Activated CD4-positive, alpha-beta memory T cell treated with anti-CD3 and anti-CD28 coated beads for 36 hours (primary cell): ENCODE measurements at places on chromosomes 5 and 9. TPM values are rescaled to one million over a fixed set of nuclear protein-coding genes. Genes with fewer than 3 reads are reported as not detected.
A peak's percentile ranks its signal among the peaks of the same experiment; 100 is the strongest.

The TAF11L12 gene
- total RNA-seq = not detected

The KIF4B gene
- total RNA-seq = 0.05 TPM

DNA sequence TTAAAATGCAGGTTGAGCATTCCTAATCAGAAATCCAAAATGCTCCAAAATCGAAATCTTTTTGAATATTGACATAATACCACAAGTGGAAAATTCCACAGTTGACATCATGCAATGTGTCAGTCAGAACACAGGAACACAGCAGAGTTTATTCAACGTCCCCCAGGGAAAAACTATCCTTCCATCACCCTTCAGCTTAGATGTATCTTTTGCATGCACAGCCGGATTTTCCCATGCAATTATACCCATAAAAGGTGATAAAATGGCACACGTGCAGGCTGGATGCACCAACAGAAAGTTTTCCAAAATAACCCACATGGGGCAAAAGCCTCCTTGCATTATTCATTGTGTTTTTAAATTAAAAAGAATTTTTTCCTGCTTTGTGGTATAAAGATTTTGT lies 71.2 kb downstream of the RAB24 start:
- no peak for DNase-seq
- H3K27ac ChIP-seq = no peak overlapping the region
- no peak overlapping the region for H3K4me3 ChIP-seq
- peaks cover 6% of the 10 kb centered on the region for H3K36me3 ChIP-seq
- peaks cover 9% of the 10 kb centered on the region for H3K4me1 ChIP-seq
- H3K27me3 ChIP-seq = no peaks in the 10 kb centered on the region

- peaks cover 4% of the 10 kb centered on the region for H3K27me3 ChIP-seq
- peaks cover 4% of the 10 kb centered on the region for H3K4me1 ChIP-seq
- H3K4me3 ChIP-seq = no peak overlapping the region
- no peak for DNase-seq
- no peak overlapping the region for H3K27ac ChIP-seq
These were observed 30.4 kb upstream of the OTULINL start for GRCh38 chr5:14551211-14551610.

- DNase-seq = no peak
- H3K36me3 ChIP-seq = no peaks in the 10 kb centered on the region
- H3K27ac ChIP-seq = no peak overlapping the region
These were observed 2.7 kb downstream of the SLC6A19 start for GRCh38 chr5:1203968-1204692.

The CFAP77 gene
- total RNA-seq = not detected

The DAB2 gene
- total RNA-seq = not detected

DNA sequence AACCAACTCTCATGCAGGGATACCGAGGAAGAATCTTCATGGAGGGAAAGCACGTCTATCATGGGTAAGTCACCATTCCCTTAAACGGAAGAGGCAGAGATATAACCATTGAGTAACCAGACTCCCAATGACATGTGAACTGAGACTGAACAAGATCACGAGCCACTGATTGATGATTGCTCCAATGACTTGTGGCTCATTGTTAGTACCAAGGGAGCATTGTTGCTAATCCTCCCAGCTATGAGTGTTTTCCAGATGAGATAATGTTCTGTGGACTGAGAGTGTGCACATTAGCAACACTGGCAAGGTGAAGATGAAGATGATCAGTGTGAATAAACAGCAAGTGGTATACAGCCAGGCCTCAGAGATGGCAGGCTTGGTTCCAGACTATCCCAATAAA lies 219.2 kb upstream of the MAP3K1 start:
- no peak overlapping the region for H3K27ac ChIP-seq
- H3K4me3 ChIP-seq = no peak overlapping the region
- DNase-seq = no peak
- peaks cover 24% of the 10 kb centered on the region for H3K4me1 ChIP-seq

DNA sequence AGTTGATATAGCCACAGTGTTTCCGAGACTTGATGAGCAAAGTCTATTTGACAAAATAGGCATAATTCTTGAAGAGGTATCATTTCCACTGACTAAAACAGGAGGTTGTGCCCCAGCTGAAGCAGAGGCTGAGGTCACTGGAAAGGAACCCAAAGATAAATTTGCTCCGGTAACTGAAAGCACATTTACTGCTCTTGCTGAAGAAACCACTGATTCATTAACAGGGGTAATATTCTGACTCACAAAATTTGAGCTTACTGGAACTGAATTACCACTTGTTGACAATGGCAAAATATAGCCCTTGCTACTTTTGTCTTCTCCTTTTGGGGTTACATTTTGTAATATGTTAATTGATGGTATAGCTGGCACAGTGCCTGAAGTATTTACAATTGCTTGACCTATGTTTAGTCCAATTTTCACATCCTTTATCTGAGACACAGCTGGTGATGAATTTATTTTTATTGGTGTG lies 30.2 kb downstream of the MLANA start:
- H3K27me3 ChIP-seq = no peaks in the 10 kb centered on the region
- DNase-seq = peak; percentile 54
- peaks cover 35% of the 10 kb centered on the region for H3K36me3 ChIP-seq
- H3K4me1 ChIP-seq = peaks cover 27% of the 10 kb centered on the region
- no peak overlapping the region for H3K4me3 ChIP-seq

DNA sequence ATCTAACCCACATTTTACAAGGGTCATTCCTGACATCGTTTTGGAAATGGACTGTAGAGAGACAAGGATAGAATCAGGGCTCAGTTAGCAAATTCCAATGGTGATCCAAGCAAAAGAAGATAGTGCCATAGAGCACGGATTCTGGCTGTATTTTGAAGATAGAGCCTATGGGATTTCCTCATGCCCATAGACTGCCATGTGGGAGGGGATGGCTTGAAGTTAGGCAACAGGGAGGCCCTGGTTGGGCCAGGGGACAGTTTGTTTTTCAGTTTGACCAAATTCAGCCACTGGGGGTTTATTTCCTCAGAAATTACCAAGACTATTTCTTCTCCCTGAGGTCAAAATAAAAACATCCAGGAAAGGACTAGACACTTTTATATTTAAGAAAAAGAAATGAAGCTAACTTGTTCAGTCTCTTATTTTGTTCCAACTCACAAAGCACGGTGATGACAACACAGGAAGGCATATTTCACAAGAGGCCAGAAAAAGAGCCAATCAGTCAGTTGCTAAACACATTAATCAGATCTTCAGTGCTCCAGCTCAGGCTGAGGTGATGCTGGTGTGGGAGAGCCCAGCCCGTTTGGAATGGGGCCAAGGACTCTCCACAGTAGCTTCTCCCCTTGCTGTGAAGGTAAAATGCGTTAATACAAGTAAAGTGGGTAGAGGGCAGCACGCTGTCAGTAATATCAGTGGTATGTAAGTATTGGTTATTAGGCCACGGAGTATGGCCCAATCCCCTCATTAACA lies 4.4 kb upstream of the DCTN4 start:
- no peaks in the 10 kb centered on the region for H3K36me3 ChIP-seq
- H3K27me3 ChIP-seq = peaks cover 2% of the 10 kb centered on the region
- no peak for DNase-seq
- H3K4me3 ChIP-seq = no peak overlapping the region
- peaks cover 2% of the 10 kb centered on the region for H3K4me1 ChIP-seq

The RFX3 gene
- 12.2 TPM for total RNA-seq

- H3K36me3 ChIP-seq = no peaks in the 10 kb centered on the region
- H3K27me3 ChIP-seq = no peaks in the 10 kb centered on the region
- no peaks in the 10 kb centered on the region for H3K4me1 ChIP-seq
- no peak overlapping the region for H3K27ac ChIP-seq
- DNase-seq = no peak
These were observed 6.9 kb upstream of the SLC12A7 start for GRCh38 chr5:1118738-1119137.

- no peak overlapping the region for H3K4me3 ChIP-seq
- H3K27ac ChIP-seq = no peak overlapping the region
- H3K27me3 ChIP-seq = no peaks in the 10 kb centered on the region
- no peaks in the 10 kb centered on the region for H3K36me3 ChIP-seq
- DNase-seq = no peak
These were observed 109.3 kb downstream of the ATPSCKMT start for GRCh38 chr5:10140195-10140973.

GRCh38 chr5:125835293-125836172 lies 587.7 kb upstream of the GRAMD2B start:
- no peak for DNase-seq
- no peaks in the 10 kb centered on the region for H3K36me3 ChIP-seq
- no peak overlapping the region for H3K4me3 ChIP-seq
- no peaks in the 10 kb centered on the region for H3K27me3 ChIP-seq

DNA sequence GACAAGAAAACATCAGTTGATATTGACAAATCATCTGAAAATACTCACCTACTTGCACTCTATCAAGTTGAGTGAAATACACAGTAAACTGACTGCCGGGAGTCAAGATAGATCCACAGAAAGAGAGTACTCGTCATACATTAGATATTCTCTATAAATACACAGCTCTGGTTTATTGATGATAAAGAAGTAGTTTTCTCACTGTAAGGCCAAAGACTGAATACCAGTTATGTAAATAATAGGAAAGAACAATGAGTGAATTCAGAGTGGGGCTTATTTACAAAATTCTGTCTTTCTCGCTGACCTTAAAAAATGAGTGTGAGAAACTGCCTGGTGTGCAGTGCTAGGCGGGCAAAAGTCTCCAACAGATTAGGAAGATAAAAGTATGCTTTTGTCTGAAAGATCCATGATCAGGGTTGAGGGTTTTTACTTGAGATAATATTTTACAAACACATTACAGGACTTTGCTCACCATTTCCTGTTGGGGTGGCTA lies 341.0 kb downstream of the KCTD16 start:
- H3K4me3 ChIP-seq = no peak overlapping the region
- H3K27ac ChIP-seq = no peak overlapping the region
- H3K4me1 ChIP-seq = no peaks in the 10 kb centered on the region
- H3K27me3 ChIP-seq = no peaks in the 10 kb centered on the region

DNA sequence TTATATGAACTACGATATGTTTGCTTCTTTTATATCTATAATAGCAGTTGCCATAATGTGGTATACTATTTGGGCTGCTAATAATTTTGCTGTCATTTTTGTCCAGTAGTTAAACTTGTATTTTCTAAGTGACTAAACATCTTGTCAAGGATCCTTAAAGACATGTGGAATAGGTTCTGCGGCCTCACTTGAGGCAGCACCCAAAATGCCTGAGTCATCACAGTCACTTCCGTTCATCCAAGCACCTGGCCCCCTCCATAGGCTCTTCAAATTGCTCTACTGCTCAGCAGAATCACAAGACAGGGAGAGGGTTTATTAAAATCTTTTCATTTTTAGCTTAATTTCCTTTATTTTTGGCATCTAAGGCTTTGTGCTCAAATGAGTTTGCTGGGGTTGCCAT lies 259.1 kb downstream of the AOPEP start:
- H3K36me3 ChIP-seq = no peaks in the 10 kb centered on the region
- H3K4me3 ChIP-seq = no peak overlapping the region
- DNase-seq = no peak
- H3K27ac ChIP-seq = no peak overlapping the region

DNA sequence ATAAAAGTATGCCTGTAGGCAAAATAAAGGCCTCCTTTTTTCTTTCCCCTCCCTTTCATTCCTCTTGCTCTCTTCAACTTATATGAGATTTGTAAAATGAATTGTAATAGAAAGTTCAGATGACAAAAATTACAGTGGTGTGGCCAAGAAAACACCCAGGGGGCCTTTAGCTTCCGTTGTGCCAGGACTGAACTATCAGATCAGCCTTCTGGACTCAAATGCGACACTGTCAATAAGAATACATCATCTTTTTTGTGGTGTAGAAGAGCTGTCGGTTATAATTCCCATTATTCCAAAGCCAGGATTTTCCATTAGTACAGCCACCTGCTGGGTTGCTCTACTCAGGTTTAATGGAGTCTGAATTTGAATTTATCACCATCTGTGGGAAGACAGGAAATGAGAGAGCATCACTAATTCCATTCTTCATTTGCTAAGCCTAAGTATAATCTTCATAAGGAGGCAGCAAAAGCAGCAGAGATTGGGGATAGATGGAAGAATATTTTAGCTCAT lies 443.4 kb downstream of the ANXA1 start:
- DNase-seq = no peak
- no peaks in the 10 kb centered on the region for H3K4me1 ChIP-seq
- no peak overlapping the region for H3K27ac ChIP-seq
- H3K27me3 ChIP-seq = no peaks in the 10 kb centered on the region

- DNase-seq = no peak
- H3K27me3 ChIP-seq = no peaks in the 10 kb centered on the region
- peak overlapping the region; percentile 49 for H3K27ac ChIP-seq
- no peak overlapping the region for H3K4me3 ChIP-seq
- peaks cover 6% of the 10 kb centered on the region for H3K36me3 ChIP-seq
- H3K4me1 ChIP-seq = peaks cover 94% of the 10 kb centered on the region
These were observed 47.5 kb downstream of the SERINC5 start for GRCh38 chr5:80208381-80208780.

The SNAPC4 gene
- total RNA-seq = 13.9 TPM

DNA sequence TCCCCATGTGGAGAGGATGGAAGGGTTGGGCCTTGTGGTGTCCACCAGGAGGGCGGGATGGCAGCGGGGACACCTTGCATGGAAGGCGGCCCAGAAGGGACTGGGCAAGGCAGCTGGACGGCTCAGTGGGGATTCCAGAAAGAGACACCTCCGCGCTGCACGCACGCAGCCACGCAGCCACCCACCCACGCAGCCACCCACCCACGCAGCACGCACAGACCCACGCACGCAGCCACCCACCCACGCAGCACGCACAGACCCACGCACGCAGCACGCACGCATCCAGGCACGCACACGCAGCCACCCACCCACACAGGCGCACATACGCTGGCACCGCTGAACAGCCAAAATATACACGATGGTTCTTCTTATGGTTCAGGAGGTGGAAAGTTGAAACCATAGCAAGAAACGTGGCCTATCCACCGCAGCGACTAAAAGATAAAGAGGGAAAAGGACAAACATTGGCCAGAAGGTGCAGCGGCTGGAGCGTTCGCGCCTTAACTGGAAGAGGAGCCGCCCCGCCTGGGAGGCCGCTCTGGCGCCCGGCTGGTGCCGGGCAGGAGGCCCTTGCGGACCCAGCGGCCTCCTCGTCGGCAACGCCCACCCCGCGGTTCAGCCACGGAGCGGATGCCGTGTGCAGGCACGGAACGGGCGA lies 22.2 kb upstream of the EXOC3 start:
- no peak overlapping the region for H3K4me3 ChIP-seq
- no peaks in the 10 kb centered on the region for H3K36me3 ChIP-seq
- H3K27me3 ChIP-seq = peaks cover 1% of the 10 kb centered on the region

- no peak overlapping the region for H3K4me3 ChIP-seq
- no peaks in the 10 kb centered on the region for H3K36me3 ChIP-seq
- DNase-seq = no peak
- H3K27me3 ChIP-seq = no peaks in the 10 kb centered on the region
- H3K27ac ChIP-seq = no peak overlapping the region
- no peaks in the 10 kb centered on the region for H3K4me1 ChIP-seq
These were observed 420.2 kb upstream of the IRX1 start for GRCh38 chr5:3175416-3175815.

- H3K36me3 ChIP-seq = no peaks in the 10 kb centered on the region
- no peaks in the 10 kb centered on the region for H3K4me1 ChIP-seq
- H3K4me3 ChIP-seq = no peak overlapping the region
- no peak overlapping the region for H3K27ac ChIP-seq
These were observed 86.1 kb downstream of the GTF3C4 start for GRCh38 chr9:132756214-132756845.
